T-helper 1 cell (primary cell): ENCODE measurements at places on chromosomes 4 and X.
A peak's percentile ranks its signal among the peaks of the same experiment; 100 is the strongest.

DNA sequence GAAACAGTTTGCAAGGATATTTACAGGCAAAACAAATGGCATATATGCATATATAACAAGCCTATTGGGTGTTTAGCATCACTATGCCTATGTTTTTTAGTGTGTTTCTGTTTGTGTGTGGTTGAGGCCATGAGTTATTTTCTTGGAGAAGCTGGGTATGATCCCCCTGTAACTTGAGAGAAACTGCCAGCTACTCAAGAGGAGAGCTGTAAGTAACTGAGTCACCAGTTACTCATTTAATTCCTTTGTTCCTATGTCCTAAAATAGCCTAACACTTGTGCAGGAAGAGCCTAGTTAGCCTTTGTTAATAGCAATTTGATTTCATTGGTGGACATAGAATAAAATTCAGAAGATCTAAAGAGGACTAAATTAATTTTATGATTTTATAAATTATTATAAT, 79.1 kb downstream of the PWWP3B start:
- DNase-seq: no peak

DNA sequence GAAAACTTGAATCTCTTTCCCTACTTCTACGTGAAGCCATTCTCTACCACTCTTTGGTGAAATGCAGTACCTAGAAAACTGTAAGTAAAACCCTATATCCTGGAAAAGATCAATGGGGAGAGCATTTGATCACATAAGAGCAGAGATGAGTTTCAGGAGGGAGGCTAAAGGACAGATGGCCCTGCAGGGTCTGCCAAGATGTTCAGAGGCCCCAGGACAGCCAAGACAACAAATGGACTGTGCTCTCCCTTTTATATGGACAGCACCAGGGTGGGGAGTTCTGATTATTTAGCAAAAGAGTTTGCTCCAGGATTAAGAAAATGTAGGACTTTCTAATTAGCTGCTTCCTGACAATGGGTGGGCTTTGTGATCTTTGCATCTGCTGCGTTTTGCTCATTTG, 101.7 kb downstream of the DCK start:
- no peak for DNase-seq

DNA sequence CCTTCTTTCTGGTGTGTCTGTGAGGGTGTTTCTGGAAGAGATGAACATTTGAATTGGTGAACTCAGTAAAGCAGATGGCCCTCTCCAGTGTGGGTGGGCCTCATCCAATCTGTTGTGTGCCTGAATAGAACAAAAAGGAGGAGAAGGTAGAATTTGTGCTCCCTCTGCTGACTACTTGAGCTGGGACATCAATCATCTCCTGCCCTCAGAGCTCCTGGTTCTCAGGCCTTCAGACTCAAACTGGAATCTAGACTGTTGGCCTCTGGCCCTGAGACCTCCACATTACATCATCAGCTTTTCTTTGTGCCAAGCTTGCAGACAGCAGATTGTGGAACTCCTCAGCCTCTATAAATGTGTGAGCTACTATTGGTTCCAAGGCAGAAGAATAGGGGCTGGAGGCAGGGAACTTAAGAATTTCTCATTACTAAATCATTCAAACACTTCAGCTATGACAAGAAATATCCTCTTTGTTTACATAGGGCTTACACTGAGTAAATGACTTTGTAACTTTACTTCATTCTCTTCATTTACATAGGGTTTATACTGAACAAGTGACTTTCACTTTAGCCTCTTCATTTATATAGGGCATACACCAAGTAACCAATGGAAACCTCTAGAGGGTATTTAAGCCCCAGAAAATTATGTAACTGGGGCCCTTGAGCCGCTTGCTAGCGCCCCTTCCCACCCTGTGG, 86.9 kb upstream of the NWD2 start:
- no peak for DNase-seq

- no peak for DNase-seq
These were observed 40.5 kb downstream of the TMEM131L start for GRCh38 chr4:153506341-153507309.

DNA sequence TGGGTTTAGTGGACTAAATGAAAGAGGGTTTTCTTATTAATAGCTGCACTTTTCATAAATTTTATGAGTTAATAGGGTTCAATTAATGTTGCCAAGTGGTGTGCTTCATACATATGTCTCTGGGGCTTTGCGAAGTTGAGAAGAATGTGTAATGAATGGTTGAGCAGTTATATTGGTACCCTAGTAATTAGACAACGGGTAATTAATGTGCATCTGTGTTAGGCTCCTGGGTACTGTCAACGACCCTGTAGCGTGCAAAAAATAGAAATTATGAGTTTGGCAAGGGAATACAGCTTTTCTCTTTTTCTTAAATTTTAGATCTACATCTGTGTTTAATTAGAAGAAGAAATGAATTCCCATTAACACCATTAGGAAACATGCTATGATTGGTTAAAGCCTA, 1027.7 kb downstream of the ARAP2 start:
- DNase-seq: no peak

DNA sequence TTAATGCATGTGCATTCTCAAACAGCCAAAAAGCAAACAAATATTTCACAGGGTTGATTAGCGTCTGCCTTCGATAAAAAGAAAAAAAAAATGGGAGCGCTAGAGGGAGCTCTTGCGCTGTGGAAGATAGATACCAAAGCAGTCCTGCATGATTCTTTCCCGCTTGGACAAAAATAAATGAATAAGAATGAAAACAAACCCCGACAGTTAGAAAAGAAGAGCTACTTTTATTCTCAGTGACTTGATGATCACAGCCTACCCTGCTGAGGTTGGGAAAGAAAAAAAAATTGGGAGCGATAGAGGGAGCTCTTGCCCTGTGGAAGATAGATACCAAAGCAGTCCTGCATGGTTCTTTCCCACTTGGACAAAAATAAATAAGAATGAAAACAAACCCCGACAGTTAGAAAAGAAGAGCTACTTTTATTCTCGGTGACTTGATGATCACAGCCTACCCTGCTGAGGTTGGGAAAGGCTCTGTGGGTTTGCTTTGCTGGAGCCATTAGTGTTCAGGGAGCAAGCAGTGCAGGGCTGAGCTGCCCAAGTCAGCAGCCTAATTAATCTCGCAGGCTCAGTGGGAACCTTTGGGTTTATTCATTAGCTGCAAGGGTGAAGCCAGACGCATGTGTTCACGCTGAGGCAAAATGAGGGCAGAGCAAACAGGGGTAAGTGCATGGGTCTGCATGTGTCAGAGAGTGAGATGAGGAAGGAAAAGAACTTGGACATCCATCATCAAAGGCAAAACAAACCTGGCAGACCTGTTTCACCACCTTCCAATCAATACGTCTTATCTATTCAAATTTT, 249.3 kb upstream of the PRKX start:
- no peak for DNase-seq

DNA sequence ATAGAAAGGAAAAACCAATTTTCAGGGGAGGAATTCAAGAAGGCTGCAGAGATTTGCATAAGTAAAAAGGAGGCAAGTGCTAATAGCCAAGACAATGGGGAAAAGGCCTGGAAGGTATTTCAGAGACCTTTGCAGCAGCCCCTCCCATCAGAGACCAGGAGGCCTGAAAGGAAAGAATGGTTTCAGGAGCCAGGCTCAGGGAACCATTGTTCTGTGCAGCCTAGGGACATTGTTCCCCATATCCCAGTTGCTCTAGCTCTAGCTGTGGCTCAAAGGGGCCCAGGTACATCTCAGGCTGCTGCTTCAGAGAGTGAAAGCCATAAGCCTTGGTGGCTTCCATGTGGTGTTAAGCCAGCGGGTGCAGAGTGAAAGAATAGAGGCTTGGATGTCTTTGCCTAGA, 24.0 kb downstream of the NAP1L3 start:
- no peak for DNase-seq

GRCh38 chrX:46722742-46723568, 36.0 kb downstream of the SLC9A7 start:
- no peak for DNase-seq

DNA sequence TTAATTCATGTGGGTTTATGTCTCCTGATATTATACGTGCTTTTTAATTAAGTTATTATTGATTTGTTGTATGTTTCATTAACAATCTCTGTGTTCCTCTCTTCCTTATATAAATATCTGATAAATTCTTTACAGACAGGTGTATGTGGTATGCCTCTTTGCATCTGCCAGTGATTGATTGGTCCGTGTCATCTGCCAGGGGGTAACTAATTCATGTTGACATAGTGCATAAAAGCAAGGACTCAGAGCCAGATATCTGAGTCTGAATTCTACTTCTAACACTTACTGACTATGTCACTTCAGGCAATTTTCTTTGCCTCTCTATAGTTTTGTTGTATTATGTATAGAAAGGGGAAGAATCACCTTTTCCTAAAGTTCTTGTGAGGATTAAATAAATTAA, 5.2 kb upstream of the AMBN start:
- no peak for DNase-seq

DNA sequence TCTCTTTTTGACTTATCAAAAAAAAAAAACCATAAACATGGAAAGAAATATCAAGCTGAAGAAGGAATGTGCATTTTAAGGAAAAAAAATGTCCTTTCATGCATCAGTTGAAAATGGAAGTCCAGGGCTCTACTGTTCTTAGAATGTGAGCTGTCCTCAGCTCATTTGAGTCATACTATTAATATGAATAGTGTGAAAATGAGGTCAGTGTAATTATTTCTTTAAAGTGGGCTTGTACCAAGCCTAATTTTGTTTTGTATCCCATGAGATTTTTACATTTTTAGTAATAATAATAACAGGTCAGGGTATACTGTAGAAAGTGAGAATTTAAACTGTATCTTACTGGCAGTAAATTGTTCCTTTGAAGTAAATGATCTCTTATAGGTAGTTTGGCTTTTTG, 148.5 kb downstream of the NAA11 start:
- no peak for DNase-seq

DNA sequence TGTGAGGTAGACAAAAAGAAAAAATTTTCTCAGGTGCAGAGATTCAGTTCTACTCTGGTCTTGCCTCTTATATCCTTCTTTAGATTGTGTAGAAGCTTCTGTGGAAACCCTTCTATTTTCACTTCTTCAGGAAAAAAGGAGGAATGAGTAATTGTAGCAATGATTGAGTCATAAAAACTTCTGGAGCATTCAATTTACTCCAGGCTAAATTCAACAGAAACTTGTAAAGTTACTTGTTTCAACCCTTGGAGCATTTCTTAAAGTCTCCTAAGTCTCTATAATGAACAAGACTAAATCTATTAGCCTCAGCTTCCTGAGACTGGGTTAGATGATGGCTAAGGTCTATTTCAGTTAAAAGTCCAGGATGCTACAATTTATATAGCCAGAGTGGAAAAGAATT, 29.9 kb downstream of the BOD1L1 start:
- no peak for DNase-seq

DNA sequence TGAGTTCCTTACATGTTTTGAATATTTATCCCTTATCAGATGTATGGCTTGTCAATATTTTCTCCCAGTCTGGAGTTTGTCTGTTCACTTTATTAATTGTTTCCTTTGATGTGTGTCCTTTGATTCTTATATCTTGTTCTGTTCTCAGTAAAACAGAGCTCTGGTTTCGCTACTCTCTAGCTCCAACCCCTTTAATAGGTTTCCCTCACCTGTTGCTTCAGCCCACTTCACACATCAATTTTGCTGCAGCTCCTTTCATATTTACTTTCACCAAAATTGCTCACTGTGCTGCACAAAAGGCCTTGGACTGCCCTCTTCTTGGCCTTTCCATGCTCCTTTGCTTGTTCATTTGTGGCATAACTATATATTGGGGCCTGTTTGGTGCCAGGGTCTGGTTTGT, 85.1 kb downstream of the CFAP299 start:
- no peak for DNase-seq

GRCh38 chr4:79042079-79042674, 102.9 kb upstream of the PAQR3 start:
- no peak for DNase-seq

- DNase-seq: no peak
These were observed at the start of gene GABRQ for GRCh38 chrX:152637649-152638442. TSS of gene GABRQ (plus strand) at chrX:152637895. CDS start at chrX:152638203, 308 bp downstream.

DNA sequence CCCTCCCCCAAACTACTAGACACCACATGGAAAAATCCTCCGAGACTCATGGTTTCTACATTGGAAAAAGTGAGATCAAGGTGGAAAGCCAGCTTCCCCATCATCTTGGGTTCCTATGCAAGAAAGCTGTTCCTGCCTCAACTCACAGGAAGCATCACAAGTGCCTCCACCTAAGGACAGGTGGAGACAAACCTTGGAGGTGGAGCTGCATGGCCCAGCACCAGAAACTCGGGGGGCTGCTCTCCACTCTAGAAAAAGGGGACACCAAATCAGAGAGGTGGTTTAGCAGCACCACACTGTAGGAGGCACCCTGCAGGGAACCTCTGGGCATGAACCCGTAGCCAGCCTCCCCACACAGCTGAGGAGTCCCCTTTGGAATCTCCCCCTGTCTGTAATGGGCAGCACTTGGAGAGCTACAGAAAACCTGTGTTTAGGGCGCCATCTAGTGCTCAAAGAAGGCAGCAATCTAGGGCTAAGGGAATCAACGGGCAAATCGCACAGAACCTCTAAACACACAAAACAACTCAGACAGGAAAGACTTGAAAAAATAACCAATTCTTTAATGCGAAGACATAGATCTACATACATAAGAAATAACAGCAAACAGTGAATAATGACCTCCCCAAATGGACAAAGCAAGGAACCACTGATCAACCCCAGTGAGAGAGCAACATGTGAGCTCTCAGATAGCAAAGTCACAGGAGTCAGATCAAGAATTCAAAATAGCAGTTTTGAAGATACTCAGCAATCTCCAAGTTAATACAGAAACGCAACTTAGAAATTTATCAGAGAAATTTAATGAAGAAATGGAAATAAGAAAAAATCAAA, 37.0 kb upstream of the ZBTB33 start:
- peak; percentile 18 for DNase-seq

- no peak for DNase-seq
These were observed 2.0 kb downstream of the MID1IP1 start for GRCh38 chrX:38803243-38803587.

GRCh38 chr4:183631577-183632198, 27.3 kb downstream of the RWDD4 start:
- no peak for DNase-seq

DNA sequence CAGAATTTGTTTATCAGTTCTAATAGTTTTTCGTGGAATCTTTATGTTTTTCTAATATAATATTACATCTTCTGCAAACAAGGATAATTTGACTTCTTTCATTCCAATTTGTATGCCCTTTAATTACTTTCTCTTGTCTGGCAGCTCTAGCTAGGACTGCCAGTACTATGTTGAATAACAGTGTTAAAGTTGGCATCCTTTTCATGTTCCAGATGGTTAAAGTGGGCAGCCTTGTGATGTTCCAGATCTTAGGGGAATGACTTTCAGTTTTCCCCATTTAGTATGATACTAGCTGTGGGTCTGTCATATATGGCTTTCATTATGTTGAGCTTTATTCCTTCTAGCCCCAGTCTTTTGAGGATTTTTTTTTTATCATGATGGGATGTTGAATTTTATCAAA, 220.6 kb upstream of the WDFY3 start:
- no peak for DNase-seq

DNA sequence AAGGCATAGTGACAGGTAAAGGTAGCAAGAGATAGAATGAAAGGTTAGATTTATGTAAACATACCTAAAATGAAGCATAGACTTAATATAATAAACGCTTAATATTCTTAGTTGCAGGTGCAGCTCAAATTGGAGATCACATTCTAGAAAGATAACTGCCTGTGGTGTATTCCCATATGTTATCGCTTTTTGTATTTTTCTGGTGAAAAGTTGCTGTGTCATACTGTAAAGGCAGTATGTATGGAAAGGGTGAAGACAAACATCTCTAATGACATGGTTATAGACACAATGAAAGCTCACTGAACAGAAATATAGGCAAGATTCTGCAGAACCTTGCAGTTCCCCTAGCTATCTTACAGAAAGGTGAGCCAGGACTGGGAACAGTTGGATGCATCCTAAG, 240.3 kb downstream of the DCLK2 start:
- no peak for DNase-seq

- DNase-seq: no peak
These were observed 33.0 kb downstream of the NAT8L start for GRCh38 chr4:2091990-2092668.
